Amygdala (tissue), 56 donors: ENCODE measurements at places on chromosomes 16 and 17.
A peak's percentile ranks its signal among the peaks of the same experiment; 100 is the strongest.

GRCh38 chr16:54998834-54999233 is 68.2 kb downstream of the IRX5 start:
- no peak for DNase-seq

DNA sequence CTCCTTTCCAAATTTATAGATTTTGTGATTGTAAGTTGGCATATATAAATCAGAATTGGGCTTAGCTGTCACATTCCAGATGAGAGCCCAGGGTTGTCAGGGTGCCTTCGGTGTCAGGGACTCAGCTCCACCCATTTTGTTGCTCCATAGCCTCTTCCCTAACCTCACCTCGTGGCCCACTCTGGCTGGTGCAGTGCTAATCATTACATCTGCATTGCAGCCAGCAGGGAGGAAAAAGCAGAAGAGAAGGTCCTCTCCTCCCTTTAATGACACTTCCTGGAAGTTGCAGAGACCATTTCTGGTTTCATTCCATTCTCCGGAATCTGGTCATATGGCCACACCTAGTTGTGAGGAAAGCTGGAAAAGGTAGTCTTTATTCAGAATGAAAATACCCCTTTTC is 113.3 kb downstream of the CCT6B start:
- no peak for DNase-seq

- DNase-seq: no peak
Observed at GRCh38 chr17:42846594-42847280, 2.4 kb downstream of the AOC2 start.

GRCh38 chr16:22030087-22030812 is 22.3 kb downstream of the MOSMO start:
- no peak for DNase-seq

DNA sequence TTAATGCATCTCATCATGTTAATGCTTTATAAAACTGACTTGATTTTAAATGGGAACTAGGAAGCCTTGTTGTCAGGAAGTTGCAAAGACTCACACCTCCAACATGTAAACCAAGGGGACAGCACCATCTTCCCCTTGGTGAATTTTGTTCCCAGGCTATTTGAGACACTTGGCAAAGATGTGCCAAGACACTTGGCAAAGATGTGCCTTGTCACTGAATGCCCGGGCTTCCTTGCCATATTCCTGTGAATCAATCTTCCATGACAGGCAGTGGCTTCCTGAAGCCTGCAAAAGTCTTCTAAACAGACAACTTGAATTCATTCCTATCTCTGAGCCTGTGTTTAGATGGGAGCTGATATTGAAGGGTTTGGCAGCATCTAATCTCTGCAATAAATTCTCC is 465.4 kb upstream of the C16orf82 start:
- DNase-seq: no peak

DNA sequence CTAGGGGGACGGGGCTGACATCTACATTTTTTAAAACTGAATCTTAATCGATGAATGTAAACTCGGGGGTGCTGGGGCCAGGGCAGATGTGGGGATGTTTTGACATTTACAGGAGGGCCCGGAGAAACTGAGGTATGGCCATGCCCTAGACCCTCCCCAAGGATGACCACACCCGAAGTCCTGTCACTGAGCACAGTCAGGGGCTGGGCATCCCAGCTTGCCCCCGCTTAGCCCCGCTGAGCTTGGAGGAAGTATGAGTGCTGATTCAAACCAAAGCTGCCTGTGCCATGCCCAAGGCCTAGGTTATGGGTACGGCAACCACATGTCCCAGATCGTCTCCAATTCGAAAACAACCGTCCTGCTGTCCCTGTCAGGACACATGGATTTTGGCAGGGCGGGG is 21.4 kb downstream of the ADAM11 start:
- DNase-seq: no peak

DNA sequence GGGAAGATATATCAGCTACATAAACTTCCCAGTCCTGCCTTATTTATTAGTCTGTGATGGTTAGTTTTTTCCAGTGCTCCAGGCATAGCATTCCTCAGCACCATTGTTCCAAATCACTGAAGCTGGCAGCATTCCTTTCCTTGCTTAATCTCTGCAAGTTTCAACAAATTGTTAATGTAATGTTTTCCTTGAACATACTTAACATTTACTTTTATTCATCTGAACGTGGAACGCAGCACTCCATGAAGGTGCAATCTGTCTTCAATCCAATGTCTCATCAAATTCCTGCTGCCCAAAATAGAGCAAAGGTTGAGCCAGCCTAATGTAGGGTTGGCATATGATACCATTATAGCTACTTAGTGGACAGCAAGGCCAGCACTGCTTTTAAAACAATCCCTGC is 441.1 kb upstream of the RBFOX1 start:
- no peak for DNase-seq

DNA sequence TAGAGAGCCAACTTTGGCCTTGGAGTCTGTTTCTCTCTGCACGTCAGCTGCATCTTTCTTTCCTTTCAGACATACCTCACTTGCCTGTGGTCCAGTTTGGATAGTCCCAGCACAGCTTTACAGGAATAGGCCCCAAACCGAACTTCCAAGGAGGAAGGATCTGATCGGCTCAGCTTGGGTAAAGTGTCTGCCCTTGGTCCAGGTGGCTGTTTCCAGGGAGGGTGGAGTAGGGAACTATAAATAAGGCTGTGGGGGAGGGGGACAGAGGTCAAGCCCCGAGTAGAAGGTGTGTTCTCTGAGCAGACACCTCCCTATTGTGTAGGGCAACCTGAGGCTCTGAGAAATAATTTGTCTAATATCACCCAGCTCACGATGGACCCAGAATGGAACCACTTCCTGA is 29.2 kb upstream of the NKD1 start:
- DNase-seq: no peak

GRCh38 chr17:10899281-10899680 is 61.4 kb upstream of the PIRT start:
- DNase-seq: no peak

GRCh38 chr17:9541718-9542117 is 33.9 kb downstream of the STX8 start:
- DNase-seq: no peak

GRCh38 chr17:20073055-20073979 is 64.2 kb downstream of the SPECC1 start:
- DNase-seq: no peak

- peak; percentile 45 for DNase-seq
Observed at GRCh38 chr16:46884513-46885293, 541 bp downstream of the GPT2 start.

DNA sequence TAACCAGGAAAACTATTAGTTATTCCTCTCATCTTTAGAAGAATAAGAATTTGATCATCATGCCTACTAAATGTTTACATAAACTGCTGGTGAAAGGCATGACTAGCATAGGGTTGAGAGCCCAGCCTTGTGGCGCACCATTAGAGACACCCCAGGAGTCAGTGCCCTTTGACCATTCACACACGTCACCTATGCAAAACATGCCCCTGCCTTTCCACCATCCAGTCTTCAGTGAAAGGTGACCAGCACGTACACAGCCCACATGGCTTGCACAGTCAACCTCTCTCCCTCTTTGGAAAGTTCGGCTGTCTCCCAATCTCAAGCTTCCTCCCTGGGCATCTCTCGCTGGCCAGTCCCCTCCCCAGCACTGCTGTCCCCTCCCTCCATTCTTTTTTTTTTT is 150.3 kb downstream of the ENGASE start:
- no peak for DNase-seq

DNA sequence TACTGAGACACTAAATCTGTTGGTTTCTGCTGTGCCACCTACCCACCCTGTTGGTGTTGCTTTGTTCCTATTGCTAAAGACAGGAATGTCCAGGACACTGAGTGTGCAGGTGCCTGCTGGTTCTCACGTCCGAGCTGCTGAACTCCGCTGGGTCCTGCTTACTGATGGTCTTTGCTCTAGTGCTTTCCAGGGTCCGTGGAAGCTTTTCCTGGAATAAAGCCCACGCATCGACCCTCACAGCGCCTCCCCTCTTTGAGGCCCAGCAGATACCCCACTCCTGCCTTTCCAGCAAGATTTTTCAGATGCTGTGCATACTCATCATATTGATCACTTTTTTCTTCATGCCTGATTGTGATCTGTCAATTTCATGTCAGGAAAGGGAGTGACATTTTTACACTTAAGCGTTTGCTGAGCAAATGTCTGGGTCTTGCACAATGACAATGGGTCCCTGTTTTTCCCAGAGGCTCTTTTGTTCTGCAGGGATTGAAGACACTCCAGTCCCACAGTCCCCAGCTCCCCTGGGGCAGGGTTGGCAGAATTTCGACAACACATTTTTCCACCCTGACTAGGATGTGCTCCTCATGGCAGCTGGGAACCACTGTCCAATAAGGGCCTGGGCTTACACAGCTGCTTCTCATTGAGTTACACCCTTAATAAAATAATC is 14.6 kb downstream of the STH start:
- DNase-seq: no peak

- DNase-seq: no peak
Observed at GRCh38 chr17:79171188-79171587, 96.6 kb downstream of the ENGASE start.

- no peak for DNase-seq
Observed at GRCh38 chr16:78444-79150, 572 bp downstream of the MPG start.

DNA sequence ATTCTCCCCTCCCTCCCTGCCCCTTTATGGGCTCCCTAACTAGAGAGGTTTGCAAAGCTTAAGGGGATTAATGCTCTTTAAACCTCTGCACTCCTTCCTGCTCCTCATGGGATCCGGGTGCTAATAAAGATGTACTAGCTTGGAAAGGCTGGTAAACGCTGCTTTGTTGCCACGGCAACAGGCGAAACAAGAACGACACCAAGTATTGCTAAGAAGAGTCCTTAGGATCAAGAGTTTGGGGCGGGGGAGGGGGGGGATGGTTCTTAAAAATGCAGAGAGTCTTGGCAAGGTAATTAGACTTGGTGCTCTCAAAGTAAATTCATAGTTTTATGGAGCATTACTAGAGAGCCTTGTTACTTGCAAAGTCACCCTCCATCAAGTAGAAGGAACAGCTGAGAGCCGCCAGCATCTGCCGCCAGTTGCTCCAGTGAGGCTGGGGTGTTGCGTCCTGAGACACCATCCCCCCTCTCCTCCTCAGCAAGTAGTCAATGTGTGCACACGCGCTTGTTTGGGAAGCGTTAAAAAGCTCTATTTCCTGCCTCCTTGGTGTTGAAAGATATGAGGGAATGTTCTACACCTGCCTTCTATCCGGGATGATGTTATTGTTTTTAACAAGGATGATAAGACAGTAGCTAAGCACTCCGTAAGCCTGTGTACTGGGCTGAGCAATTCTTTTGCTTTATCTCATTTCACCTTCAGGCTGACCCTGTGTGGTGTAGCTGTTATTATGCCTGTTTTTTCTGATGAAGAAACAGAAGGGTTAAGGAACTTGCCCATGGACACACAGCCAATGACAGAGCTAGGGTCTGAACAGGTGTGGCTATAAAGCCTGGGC is 190.9 kb downstream of the CCDC182 start:
- no peak for DNase-seq

GRCh38 chr17:75225016-75225415 is 19.5 kb downstream of the NUP85 start:
- no peak for DNase-seq

DNA sequence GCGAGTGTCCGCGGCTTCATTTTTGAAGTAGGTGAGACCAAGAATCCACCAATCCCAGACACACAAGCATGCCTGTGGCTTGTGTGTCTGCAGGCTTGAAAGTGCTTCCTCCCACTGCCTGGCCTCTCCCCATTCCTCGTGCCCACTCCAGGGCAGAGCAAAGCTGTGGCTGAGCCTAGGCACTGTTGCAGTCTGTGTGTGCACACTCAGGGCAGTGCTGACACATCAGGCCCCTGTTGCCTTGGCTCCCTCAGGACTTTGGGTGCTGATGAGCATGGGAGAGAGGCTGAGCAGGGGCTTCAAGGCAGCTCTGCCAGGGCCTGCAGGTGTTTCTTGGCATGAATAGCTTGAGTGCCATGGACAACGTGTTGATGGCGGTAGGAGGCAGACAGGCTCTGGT is 776.7 kb downstream of the CDH11 start:
- DNase-seq: no peak

DNA sequence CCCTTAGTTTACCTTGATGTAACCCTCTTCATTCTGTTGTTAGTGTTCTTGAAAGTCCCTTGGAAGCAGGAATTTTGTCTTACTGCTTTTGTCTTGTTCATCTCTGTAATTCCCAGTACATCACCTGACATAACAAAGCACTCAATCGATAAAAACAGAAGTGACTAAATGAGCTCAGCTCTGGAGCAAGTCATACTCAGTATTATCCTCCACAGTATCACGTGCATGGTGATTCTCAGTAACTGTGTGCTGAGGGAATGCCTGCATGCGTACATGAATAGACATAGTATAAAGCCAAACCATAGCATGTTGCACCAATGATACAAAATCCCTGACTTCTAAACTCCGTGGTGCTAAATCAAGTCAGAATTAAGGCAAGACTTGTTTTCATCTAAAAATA is 7.2 kb downstream of the KRT38 start:
- DNase-seq: no peak

DNA sequence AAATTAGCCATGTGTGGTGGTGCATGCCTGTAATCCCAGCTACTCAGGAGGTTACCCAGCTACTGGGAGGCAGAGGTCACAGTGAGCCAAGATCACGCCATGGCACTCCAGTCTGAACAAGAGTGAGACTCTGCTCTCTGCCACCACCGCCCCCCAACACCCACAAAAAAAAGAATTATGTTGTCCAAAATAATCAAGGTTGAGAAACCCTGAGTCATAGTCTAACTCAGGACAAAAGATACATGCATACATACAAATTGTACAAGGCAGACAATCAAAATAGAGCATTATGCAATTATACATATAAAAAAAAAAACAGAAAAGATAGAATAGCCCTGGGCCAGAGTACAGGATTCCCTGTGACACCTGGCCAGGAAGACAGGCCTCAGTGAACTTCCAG is 6.6 kb upstream of the KPNB1 start:
- no peak for DNase-seq

DNA sequence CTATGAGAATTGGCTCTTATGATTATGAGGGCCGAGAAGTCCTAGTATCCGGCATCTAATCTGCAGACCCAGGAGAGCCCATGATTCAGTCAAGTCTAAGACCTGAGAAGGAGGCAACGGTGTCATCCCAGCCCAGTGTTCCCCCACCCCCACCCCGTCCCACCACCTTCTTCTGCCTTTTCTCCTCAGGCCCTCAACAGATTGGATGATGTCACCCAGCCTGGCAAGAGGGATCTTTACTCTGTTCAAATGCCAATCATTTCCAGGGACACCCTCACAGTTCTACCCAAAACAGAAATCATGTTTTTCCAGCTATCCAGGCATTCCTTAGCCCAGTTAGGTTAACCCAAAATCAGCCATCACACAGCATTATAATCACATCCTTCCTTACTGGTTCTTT is 10.0 kb upstream of the GAA start:
- no peak for DNase-seq

- no peak for DNase-seq
Observed at GRCh38 chr16:58154345-58154744, 25.2 kb upstream of the CFAP20 start.

- peak; percentile 62 for DNase-seq
Observed at GRCh38 chr17:66302761-66303626, 581 bp downstream of the PRKCA start.

- DNase-seq: no peak
Observed at GRCh38 chr16:71289732-71290062, 495 bp upstream of the CMTR2 start.

GRCh38 chr16:27199736-27200135 is 3.6 kb upstream of the KDM8 start:
- DNase-seq: no peak
